ENCODE measurements at places on chromosomes 3 and 15.

GRCh38 chr3:104190681-104191080, 1176.0 kb upstream of the ALCAM start:
- DNase-seq: no peak

DNA sequence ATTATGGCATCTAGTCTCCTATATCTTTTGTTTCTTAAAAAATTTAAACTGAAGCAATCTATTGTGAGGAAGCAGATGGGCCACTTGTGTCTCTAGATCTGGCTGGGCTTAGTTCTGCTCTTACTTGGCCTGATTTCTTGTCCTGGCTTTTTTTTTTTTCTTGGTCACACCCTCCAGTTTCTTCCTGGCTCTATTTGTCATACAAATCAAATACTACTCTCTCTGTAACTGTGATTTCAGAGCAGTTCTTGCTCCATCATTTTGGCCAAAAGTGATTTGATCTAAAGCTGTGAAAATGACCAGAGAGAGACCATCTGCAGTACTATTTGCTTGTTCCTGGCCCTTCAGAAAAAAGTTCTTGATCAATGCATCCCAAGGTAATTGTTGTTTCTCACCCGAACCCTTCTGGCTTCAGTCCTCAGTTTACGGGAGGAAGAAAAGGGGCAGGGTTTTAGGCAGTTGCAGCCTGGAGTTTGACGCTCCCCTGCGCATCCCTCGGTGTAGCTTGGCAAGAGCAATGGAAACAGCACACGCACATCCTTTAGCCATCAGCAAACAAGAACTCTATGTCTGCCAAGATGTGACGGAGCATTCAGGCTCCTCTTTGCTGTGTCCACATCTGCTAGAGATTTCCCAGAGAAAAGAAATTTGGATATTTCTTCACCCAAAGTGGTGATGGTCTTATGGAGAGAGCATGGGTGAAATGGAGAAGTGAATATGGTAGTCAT, 31.6 kb downstream of the CHST2 start:
- no peak for DNase-seq

GRCh38 chr3:74315291-74315690, 299.2 kb downstream of the CNTN3 start:
- DNase-seq: no peak

DNA sequence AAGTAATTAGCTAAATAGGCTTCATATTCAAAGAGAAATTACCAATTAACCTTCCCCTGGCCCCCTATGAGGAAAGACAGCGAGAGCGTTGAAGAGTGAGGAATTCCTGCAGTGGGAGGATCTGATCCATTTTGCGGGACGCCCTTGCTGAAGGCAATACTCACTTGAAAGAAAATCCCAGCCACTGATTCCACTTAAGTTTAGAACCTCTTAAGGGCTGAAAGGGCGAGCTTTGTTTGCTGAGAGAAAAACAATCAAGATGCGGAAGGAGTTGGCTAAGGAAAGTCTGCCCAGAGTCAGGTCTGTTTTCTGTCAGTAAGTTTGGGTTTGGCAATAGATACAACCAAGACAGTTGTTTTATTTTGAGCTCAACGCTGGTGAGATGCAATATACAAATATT, 102.8 kb upstream of the GBE1 start:
- no peak for DNase-seq

DNA sequence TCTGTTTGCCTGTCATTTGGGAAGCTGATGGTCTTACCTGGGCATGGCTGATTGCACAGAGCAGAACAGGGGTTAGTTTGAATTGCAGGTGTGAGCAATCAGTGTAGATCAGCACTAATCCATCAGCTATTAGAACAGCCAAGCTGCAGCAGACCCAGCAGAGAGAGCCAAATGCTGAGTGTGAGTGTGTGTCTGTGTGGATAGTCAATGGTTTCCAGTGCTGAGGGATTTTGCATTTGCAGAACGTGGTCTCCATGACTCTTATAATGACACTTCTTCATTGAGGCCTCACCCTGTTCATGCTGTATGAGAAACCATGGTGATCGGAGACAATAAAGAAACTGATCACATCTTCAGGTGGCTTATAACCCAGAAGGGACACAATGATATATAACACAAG, 312.1 kb downstream of the SOX2 start:
- DNase-seq: no peak

GRCh38 chr3:11220230-11220629, 52.0 kb upstream of the ATG7 start:
- DNase-seq: no peak

DNA sequence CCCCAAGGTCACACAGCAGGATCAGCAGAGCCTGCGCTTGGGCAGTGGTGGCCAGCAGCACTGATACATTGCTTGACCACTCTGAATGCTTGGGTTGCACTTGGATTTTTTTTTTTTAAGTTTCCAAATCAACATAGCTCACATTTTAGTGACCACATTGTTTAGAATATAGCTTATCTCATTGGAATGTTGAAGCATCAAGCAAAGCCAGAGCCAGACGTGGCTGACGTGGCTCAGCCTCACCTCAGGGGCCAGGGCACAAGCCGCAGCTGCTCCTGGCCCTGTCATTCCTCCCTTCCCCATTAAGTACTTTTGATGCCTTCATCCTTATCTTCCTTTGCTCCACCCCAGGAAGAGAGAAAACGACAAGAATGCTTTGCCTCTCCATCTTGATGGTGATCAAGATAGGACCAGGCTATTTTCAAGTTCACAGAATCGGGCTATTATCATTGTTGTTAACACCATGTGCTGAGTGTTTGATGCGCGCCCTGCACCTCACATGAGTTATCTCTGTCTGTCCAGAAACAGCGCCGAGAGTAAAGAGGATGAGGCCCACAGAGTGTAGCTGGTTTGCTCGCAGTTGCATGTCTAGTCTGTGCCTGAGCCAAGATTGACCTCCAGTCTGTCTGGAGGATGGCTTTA, 75.8 kb downstream of the AAGAB start:
- no peak for DNase-seq

- DNase-seq: no peak
Observed at GRCh38 chr15:97129674-97130073, 799.2 kb downstream of the NR2F2 start.

- DNase-seq: no peak
Observed at GRCh38 chr3:134325061-134325705, 49.1 kb downstream of the AMOTL2 start.

GRCh38 chr3:141275032-141275422, 43.4 kb downstream of the PXYLP1 start:
- DNase-seq: no peak

DNA sequence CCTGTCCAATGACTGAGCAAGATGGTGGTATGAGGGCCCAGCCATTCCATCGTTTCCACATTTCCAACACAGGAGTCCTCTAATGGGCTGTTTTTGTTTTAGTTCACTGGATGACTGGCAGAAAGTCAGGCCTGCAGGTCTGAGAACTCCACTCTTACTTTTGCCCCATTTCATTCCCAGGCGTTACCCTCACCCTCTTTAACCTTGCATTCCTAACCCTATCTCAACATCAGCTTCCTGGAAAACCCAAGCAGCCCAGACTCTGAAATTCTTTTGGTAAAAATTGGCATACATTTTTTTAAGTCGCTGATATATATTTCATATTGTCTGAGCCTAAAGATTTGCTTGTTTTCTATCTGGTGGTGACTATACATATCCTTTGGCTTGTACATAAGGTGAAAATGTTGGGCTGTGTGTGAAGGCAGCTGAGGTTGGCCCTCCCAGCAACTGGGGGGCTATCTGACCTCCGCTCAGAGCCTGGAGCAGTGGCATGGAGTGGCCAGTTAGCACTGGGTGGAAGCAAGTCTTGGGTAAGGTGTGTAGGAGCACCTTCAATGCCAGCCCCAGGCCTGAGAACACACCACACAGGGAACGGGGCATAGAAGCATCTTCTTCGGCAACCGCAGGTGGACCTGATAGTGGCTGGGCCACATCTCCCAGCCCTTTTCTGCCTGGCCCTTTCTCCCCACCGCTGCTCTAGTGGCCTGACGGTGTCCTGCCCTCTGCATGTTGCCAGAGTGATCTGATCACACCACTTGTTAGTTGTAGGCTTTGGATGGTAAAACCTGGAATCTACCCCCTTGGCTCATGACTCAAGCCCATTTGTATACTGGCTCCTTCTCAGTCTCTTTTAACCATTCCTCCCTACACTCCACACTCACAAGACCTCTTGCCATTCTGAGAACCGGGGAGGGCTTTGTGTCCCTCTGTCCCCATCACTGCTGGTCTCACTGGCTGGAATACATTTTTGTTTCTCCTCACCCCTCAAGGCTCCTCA, 50.0 kb downstream of the AMOTL2 start:
- no peak for DNase-seq

DNA sequence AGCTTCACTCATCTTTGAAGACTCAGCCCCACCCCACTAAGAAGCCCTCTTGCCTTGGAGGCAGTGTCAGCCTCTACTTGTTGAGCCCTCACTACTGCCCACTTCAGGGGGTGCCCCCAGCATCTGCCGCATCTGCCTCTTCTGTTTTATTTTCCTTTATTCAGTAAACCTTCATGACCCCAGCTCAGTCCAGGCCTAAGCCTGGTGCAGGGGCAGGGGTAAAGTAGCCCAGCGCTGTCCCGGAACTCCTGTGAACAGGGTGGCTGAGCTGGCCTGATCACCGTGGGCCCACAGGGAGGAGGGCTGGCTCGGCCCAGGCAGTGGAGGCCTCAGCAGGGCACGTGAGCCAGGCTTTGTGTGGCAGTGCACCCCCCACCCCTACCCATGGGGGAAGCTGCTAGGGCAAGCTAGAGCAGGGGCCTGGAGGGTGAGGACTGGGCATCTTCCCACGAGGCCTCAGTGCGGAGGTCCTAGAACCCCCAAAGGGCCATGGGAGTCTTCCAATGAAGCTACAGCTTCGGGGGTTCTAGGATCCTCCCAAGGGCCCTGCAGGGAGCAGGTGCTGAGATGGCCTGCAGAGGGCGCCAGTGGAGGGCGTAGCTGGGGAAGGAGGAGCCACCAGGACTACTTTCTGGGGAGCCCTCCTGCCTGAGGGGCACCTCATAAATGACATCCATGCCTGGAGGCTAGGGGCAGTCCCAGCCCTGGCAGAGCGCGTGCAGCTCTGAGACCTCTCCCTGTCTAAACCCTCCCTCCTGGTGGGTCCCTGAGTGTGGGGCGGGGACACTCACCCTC, 36.0 kb downstream of the TSPAN3 start:
- DNase-seq: peak; percentile 58

DNA sequence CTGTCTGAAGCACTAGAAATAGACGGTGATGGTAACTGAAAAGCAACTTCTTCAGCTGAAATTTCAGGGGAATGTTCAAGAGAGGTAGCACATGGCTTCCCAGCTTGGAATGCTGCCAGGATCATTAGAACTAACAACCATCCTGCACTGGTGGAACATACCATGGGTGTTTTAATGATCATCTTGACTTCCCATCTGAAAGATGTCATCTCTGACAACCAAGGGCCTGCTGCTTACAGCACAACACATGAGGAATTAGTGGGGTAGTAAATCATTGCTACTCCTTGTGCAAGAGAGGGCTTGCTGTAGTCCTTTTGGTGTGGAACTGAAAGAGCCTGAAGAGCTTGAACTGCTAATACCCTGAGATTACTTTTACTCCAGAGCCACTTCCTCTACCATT, 853.7 kb downstream of the MCTP2 start:
- DNase-seq: no peak

DNA sequence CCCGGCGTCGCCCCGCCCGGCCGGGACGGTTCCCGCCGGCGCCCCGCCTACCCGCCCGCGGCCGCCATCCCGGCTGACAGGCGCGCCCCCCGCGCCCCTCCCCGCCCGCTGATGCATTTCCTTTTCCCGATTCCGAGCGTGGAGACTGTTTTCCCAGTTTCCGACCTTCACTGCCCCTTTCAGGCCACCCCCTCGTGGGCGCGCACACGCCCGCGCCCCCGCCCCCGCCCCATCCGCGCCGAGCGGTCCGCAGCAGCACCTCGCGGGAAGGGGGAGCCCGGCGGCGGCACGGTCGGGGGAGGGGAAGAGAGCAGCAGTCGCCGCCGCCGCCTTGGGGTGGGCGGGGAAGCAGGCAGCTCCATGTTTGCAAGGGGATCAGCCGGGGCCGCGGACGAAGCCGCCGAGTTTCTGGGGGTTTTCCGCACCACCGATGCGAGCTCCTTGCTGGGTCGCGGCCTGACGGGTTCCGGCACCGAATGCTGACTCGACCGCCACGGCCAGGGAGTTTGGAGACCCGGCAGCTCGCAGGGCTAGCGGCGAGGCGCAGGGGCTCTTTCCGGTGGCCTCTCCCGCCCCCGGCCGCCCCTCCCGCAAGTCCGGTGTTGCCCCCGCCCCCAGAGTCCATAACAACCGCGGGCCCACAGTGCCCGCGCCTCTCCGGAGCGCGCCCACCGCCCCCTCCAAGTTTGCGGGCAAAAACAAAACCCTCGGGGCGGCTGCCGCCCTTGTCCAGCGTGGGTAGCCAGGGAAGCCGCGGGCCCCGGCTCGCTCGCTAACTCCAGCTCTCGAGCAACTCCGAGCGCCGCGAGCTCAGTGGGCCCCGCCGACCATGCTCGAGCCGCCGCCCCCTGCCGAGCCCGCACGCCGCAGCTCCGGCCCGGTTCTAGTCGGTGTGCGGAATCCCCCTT, 3.2 kb upstream of the SIN3A start:
- peak; percentile 87 for DNase-seq

GRCh38 chr3:9194509-9195184, 54.8 kb downstream of the SRGAP3 start:
- no peak for DNase-seq
